ENCODE measurements at places on chromosomes 4 and X.

GRCh38 chrX:1667566-1667965 is 52.7 kb downstream of the ASMT start:
- DNase-seq = no peak

DNA sequence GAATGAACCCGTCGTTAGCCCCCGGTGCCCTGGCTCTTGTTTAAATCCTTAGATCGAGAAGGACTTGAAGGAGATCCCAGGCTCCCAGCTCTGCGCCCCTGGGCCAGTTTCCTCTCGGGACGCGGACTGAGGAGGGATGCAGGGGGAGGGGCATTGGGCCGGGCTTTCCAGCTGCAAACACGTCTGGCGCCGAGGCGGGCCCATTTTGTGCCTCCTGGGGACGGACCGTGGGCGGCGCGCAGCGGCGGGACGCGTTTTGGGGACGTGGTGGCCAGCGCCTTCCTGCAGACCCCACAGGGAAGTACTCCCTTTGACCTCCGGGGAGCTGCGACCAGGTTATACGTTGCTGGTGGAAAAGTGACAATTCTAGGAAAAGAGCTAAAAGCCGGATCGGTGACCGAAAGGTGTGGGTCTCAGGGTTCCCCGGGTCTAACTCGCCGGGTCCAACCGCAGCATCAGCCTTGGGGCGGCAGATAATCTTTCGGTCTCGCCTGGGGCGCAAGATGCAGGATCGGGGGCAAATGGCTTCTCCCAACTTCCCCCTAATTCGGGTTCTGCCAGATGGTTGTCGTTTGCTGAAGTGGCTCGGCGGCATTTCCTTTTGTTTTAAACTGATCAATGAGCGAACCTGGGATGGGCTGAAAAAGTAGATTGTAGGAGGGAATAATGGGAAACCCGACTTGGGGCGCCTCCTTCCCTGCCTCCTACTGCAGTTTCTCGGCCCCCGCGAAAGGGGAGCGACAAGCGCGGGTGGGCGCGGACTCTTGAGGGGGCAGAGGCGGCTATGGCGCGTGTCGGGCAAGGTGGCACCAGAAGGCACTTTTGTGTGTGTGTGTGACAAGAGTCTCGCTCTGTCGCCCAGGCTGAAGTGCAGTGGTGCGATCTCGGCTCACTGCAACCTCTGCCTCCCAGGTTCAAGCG is 2.9 kb downstream of the PDGFRA start:
- no peak for DNase-seq

DNA sequence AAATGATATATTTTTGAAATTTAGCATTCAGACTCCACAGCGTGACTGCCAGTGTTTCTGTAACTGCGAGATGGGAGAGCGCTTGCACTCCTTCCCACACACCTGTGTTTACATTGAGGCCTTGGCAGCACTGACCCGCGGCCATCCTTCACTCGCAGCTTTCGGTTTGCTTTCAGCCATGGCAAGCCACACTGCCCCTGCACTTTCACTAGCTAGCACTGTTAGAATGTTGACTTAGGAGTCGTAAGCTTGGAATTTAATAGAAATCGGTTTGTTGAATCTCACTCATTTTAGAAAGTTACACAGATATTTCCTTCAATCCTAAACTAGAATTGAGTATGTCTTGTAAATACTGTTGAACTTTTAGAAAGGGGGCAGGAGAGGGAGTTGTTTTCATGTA is 136.2 kb downstream of the CFAP299 start:
- DNase-seq = no peak

- no peak for DNase-seq
These were observed 27.5 kb downstream of the PCYT1B start for GRCh38 chrX:24619647-24620046.

- DNase-seq = no peak
These were observed 502 bp downstream of the HNRNPDL start for GRCh38 chr4:82429728-82430192.

DNA sequence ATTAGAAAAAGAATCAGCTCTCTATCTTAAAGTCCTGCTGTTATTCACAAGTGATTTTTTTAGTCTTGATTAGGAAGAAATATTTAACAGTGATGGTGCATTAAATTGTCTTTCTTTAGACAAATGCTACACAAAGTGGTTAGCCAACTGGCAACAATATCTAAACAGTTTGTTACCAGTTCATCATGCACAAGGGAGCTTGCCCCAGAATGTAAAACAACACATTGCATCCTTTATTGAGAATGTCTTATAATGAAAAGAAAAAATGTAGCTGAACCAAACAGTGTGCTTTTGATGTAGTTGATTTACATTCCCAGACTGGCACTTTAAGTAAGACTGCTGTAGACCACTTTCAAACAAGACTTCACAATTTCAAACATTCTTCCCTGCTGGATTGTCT is 34.1 kb upstream of the NAA11 start:
- DNase-seq = no peak

DNA sequence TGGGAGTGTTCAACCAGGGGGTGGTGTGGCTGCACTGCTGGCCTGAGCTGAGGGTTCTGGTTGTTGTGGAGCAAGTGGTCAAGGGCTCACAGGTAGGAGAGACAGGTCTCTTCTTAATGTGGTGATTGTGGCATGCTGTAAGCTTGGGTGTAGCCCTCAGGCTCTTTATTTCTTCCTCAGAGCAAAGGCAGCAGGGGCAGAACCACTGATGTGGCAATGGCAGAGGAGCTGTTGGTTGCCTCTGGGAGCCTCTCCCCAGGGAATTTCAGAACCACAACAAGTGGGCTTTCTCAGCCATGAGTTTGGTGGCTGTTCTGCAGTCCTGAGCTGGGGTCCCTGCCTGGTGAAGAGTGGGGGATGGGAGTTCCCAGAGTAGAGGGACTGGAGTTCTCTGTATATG is 1017.2 kb downstream of the SH3BGRL start:
- no peak for DNase-seq

Measured in NCI-H524 treated with DMSO at 0.1 percent for 48 hours (cell line).